ENCODE measurements at places on chromosomes 5 and 9.

- no peak for DNase-seq
These were observed 670.1 kb upstream of the CDH9 start for GRCh38 chr5:27708534-27708933.

- no peak for DNase-seq
These were observed 18.3 kb upstream of the GLE1 start for GRCh38 chr9:128486201-128486600.

GRCh38 chr5:164672931-164673694 is 1167.7 kb downstream of the MAT2B start:
- no peak for DNase-seq

DNA sequence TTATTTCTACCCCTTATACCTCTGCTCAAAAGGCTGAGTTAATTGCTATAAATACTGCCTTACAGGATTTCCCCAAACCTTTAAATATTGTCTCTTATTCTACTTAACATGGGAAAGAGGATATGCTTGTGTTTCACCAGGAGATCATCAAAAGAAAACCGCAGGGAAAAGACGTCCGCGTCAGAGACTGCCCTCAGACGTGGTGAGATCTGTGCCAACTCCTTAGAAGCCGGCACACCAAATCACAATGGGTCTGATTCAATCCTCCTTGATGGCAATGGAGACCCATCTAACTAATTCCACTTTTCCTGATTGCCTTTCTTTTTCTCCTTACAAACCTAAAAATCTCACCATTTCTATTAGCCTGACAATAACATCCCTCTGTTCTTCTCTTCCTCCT is 55.0 kb downstream of the SH3PXD2B start:
- no peak for DNase-seq

- DNase-seq, result no peak
These were observed 29.0 kb upstream of the PITX1 start for GRCh38 chr5:135063056-135063445.

DNA sequence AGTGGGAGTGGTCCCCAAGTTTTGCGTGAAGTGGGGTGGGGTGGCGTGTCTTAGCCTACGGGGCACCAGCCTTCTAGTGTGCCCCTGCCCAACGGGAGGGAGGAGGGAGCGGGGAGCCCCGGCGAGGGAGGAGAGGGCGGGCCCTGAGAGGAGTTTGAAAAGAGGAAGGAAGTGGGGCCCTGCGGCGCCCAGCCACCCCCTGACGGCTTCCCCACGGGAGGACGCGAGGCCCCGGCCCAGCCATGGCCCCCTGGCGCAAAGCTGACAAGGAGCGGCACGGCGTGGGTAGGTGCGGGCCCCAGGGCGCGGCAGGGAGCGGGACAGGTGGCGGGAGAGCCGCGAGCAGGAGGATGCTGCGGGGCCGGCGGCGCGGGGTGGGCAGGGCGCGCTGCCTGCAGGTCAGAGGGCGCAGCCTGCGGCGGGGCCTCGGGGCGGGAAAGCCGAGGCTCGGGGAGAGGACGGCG is at the start of gene DOCK2:
Gene DOCK2 (plus strand): TSS at position 191 of the 464 bp plus-strand sequence. CDS start 52 bp downstream, at position 243.
- peak; percentile 61 for DNase-seq

GRCh38 chr5:72079288-72079687 is 28.0 kb upstream of the MAP1B start:
- no peak for DNase-seq

GRCh38 chr5:77560677-77561263 is 68.7 kb upstream of the WDR41 start:
- no peak for DNase-seq

GRCh38 chr9:21708260-21708711 is 94.2 kb upstream of the MTAP start:
- no peak for DNase-seq

- DNase-seq, result no peak
These were observed 1.8 kb downstream of the OTP start for GRCh38 chr5:77636641-77637169.

GRCh38 chr9:135326141-135326540 is 153.4 kb upstream of the PPP1R26 start:
- DNase-seq, result no peak

DNA sequence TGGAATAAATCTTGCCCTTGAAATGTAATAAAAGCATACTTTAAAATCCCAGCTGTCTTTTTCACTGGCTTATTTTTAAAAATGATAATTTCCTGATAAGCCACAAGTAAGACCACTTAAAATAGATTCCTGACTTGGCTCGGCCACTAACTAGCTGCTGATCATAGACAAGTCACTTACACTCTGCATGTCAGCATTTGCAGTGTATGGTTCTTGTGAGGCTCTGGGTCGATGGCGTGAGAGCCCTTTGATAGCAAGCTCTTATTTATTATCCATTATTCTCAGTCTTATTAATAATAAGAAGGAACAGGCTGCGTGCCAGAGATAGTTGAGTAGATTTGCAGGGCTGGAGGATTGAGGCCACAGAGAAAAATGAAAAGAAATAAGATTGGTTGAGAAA is 110.7 kb upstream of the IL12B start:
- no peak for DNase-seq

DNA sequence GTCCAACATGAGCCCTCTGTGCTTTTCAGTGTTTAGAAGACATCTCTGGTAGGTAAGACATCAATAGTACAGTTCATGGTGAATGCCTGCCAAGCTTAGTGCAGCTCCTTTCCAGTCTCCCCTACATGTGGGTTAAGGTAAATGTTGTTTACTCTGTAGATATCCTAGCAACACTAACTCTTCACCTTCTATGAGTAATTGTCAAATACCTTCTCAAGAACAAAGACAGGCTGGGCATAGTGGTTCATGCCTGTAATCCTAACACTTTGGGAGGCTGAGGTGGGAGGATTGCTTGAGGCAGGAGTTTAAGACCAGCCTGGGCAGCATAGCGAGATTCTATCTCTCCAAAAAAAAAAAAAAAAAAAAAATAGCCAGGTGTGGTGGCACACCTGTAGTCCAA is 18.7 kb upstream of the RASGRF2 start:
- DNase-seq, result no peak

GRCh38 chr5:62206150-62206829 is 99.7 kb upstream of the KIF2A start:
- no peak for DNase-seq

GRCh38 chr5:173012882-173013281 is 29.3 kb downstream of the ATP6V0E1 start:
- no peak for DNase-seq

- DNase-seq, result no peak
These were observed 27.4 kb upstream of the F2RL1 start for GRCh38 chr5:76791461-76791860.

DNA sequence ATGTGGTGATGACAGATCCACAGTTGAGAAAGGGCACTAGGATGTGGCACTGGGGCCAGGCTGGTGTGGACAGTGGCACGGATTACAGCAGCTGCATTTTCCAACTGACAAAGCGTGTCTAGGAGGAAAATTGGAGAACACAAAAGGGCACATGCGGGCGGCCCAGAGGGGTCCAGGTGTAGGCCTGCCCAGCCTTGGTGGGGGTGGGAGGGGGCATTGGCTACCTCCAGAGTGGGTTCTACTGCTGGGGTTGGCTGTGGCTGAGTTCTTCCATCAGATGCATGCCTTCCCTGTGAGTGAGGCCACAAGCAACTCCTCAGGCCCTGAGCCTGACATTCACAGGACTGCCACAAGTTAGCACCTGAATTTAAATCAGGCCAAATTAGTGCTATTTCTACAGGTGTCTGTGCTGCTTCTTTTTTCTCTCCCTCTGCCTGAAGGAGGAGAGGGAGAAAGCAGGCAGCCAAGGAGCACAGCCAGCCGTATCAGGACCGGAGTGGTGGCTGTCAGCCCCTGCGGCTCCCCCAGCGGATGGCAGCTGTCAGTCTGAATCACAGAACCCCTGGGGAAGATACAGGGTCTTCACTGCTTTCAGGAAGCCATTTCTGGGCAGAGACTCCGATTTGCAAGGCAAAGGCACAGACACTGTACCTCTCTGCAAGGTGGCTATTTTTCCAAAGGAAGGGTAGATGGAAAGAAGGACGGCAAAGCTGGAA is 464.2 kb downstream of the SPOCK1 start:
- DNase-seq, result no peak

- DNase-seq, result no peak
These were observed 62.1 kb downstream of the SLC44A1 start for GRCh38 chr9:105306351-105307140.

- DNase-seq, result no peak
These were observed 88.8 kb upstream of the DMRT1 start for GRCh38 chr9:752681-753200.

- DNase-seq, result no peak
These were observed 8.7 kb downstream of the UBQLN1 start for GRCh38 chr9:83698976-83699585.

DNA sequence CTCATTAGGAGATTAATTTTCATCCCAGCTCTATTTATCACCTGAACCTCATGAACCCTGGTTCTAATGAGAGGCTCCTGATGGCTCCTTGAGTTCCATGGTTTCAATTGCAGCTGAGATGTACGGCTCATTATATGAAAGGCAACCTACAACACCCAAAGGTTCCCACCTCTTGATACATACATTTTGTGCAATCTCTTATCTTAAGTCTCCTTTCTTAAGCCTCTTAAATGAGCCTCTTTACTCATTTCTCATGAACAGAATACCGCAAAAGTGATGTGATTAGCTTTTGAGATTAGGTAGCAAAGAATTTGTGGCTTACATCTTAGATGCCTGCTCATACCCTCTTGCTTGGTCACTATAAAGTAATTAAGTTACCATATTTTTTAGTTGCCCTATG is 1964.0 kb upstream of the CDH6 start:
- DNase-seq, result no peak

DNA sequence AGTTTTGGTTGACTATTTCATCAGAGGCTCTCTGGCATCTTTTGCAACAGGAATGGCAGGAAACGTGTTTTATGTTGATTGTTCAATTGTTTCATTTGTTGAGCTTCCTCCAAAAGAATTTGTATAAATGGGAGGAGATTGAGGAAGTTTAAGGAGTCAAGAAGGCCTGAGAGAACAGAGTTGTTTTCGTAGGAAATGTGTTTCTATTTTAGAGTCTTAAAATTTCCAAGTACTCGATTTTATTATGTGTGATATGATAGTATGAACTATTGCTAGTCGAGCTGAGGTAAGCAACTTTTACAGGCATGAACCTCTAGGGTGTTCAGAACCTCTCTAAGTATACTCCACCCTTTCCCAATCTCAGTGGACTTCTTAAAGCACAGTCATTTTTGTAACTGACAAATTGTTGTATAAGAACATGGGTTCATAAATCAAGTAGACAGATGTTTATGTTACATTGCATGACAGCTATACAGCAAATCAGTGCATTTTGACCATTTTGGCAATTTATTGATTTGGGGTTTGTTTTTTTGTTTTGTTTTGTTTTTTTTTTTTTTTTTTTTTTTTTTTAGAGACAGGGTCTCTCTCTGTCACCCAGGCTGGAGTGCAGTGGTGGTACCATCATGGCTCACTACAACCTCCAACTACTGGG is 47.4 kb downstream of the POLK start:
- no peak for DNase-seq

DNA sequence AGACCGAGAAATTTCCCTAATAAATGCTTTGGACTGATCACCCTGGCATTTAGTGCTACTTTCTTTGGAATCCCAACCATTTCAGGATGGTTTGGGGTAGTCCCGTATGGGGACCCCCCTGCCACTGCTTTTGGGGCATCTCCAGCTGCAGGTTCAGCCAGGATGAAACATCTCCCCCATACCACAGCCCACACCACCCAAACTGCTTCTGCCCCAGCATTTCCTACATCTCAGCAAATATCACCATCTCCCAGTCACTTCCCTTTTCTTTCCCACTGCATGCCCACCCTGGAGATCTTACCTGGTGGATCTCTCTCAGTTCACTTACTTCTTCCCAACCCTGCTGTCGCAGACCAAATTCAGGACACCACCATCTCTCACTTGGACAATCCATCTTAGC is 4.8 kb upstream of the P4HA2 start:
- DNase-seq, result no peak

DNA sequence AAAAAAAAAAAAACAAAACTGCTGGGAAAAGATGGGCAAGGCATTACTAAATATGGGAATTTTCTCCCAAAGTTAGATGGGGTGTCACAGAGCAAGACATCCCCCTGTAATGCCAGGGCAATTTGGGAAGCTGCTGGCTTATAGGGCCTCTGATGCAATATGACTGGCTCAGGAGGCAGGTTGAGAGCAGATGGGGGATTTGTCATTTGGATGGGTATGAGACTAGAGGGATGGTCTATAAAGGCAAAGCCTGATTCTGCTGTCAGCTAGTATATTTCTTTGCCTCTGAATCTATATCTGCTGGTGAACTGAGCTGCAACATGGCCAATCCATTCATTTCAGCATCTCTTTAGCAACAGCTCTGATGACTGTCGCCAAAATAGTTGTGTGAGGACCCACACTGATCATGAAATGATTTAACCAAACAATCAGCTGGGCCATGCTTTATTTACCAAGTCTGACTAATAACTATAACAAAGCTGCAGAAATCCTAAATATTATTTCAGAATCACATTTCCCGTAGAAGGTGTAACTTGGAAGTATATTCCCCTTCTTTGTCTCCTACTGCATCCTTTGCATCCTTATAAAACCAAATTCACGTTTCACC is 455.1 kb upstream of the ZNF608 start:
- DNase-seq, result no peak

GRCh38 chr5:151924564-151925301 is at the start of gene GLRA1:
TSS of gene GLRA1 (minus strand) at chr5:151924851. CDS start at chr5:151924549, 302 bp downstream.
- DNase-seq, result peak; percentile 54

- no peak for DNase-seq
These were observed 77.6 kb downstream of the ALDH1A1 start for GRCh38 chr9:72875221-72875620.

DNA sequence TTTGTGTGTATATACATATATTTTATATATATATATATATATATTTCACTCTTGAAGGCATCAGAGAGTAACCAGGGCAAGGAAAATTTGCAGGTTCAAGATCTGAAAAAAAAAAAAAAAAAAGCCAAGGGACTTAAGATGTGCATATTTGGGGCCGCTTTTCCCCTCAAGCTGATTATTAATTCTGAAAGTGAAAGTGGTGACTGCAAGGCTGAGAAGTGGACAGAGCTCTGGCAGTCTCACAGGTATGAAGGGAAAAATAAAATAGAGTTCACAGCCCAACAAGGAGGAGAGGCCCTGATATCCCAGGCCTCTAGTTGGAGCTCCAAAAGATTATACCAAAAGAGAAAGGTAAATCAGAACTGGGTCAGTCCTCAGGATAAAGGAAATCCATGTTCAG is 234.4 kb upstream of the GAS1 start:
- DNase-seq, result no peak

GRCh38 chr5:172688349-172689217 is 47.5 kb downstream of the NEURL1B start:
- peak; percentile 34 for DNase-seq

GRCh38 chr5:56490971-56491468 is 257.9 kb upstream of the ANKRD55 start:
- DNase-seq, result peak; percentile 57

- no peak for DNase-seq
These were observed 15.6 kb upstream of the PRKAA1 start for GRCh38 chr5:40813698-40814281.

DNA sequence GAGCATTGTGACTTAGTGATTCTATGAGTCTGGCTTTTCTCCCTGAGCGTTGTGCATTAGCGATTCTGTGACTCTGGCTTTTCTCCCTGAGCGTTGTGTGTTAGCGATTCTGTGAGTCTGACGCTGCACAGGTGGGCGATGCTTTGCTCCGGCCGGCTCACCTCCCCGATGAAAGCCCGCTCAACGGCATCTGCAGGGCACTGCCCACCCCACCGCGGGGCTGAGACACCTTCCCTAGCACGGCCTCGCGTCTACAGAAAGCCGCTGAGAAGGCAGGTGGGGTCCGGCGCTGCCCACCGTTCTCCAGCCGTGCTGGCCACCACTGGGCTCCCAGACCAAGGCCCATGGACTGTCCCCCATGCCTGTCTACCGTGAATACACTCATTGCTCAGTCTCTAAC is 12.8 kb upstream of the SLC9A3 start:
- DNase-seq, result no peak

GRCh38 chr9:130537346-130538050 is 41.9 kb upstream of the FUBP3 start:
- DNase-seq, result no peak
